HCEC 1CT (cell line): ENCODE measurements at places on chromosomes 5 and 9.

DNA sequence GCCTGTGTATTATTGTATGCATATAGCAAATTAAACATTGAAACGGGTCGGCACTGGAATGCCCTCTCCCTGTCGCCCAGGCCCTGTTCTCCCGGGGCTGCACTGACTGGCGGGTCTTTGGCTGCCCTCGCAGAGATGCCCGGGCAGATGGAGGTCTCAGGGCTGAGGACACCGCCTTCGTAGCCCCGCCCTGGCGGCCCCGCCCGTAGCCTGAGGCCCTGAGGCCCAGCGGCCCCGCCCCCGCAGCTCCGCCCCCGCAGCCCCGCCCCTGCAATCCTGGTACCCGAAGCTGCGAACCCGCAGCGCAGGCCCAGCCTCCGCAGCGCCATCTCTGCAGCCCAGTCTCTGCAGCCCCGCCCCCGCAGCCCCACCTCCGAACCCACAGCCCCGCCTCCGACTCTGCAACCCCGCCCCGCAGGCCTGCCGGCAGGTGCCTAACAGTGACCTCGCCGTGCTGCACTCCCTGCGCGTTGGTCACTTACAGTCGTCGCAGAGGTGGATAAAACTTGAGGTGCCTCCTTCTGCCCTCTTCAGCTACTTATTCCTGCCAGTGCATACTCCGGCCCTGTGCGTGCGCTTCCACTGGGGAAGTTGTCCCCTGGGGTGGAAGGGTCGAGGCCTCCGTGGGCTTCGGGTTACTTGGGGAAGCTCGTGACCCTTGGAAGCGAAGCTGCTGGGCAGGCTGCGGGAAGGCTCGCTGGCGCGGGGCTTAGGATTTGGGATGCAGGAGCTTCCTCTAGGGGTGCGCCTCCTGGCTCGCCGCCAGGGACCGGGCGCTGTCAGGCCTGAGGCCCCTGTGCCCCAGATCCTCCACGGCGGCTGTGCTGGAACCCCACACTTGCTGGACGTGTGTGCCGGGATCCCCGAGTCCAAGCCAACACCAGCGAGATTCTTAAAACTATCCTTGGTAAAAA, 72.3 kb downstream of the ICE1 start:
- peak; percentile 7 for DNase-seq

- no peak for DNase-seq
Measured at GRCh38 chr9:130461218-130461630, 16.5 kb downstream of the ASS1 start.

DNA sequence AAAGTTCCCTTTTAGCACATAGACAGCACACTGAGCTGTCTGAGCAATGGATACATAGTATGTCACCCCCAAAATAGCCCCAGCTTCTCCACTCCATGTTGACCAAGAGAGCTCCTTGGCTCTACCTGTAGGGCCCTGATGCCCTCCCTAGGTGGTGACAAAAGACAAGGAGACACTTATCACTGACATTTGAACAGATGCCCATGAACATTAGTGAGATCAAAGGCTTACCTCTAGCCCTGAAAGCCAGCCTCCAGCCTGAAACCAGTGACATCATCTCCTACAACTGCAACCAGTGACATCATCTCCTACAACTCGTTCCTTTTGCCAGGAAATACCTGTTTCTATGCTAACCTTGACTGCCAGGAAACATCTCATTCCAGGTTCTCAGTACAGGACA, 122.7 kb downstream of the FSTL4 start:
- DNase-seq: no peak

DNA sequence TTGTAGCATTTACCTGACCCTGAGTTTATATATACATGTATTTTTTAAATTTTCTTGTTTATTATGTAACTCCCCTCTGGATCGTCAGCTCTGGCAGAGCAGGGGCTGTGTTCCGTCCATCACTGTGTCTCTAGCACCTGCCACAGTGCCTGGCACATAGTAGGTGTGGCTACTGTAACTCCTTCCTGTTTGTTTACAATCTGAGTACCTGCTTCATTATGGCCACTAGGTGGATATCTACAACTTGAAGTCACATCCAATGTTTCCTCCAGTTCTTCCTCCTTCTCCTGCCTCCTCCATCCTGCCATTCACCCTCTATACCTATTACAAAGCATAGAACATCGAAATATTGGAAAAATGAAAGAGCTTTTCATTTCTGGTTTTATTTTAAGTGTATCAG, 14.2 kb upstream of the PPP1R2B start:
- DNase-seq: no peak

GRCh38 chr9:27539479-27540441, 10.1 kb upstream of the MOB3B start:
- DNase-seq: peak; percentile 68

DNA sequence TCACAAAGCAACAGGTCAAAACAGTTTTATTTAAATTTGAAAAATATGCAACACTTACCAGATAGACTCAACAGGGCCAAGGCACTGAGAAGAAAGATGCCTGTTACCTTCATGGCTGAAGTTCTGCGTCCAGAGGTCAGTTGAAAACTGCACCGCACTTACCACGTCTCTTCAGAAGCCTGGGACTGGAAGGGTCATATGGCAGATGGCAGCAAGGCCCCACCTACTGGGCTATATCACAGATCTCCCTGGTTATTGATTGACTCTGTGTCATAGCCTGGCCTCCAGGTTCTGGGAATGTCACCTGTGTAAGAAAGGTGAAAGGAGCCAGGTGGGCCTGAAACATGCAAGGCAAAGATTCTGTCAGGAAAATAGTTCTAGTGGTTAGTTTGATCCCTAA, at the start of gene SPINK1:
Gene SPINK1 (minus strand): TSS at position 207 of the 400 bp plus-strand sequence. CDS start 94 bp downstream, at position 113.
- DNase-seq: no peak
